ENCODE measurements at places on chromosomes 1 and 21. TPM values are rescaled to one million over a fixed set of nuclear protein-coding genes. Genes with fewer than 3 reads are reported as not detected.

DNA sequence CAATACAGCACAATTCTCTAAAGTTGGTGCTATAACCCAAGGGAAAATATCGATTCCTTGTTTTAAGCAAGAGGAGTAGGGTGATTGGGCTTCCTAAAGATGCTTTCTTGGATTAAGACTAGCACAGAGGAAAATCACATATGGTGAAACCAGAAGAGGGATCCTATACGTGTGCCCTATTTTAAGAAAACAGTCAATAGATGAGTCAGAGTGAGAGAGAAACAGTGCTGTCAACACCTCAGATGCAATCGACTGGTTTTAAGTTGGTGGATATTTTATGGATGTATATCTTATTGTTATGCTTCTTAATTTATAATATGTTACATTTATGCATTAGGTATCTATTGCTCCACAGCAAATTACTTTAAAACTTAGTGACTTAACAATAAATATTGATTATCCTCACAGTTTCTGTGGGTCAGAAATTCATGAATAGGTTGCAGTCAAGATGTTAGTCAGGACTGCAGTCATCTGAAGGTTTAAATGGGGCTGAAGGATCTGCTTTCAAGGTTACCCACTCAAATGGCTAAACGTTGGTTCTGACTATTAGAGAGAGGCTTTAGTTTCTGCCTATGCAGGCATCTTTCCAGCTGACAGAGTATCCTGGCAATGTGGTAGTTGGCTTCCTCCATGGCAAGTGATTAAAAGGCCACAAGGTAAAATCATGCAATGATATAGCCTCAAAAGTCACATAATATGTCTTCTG is 61.6 kb upstream of the DEPDC1 start:
- DNase-seq: no peak

DNA sequence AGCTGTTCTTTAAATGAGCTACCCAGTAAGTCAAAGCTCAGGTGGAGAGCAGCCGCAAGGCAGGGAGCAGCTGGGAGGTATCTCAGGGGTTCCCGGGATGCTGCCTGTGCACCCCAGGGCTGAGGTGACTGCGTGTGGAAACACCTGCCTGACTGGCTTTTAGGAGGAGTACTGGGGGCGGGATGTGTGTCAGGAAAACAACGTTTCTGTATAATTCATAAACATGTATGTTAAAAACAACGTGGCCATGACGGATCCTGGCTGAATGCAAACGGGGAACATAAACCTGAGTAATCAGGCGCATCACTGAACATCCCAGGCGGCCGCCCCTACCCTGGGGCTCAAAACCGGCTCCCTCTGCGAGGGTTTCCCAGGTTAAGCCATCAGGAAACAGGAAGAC is 1.5 kb downstream of the C1orf159 start:
- DNase-seq: no peak

GRCh38 chr1:113146242-113147072 is 73.5 kb downstream of the LRIG2 start:
- peak; percentile 56 for DNase-seq

DNA sequence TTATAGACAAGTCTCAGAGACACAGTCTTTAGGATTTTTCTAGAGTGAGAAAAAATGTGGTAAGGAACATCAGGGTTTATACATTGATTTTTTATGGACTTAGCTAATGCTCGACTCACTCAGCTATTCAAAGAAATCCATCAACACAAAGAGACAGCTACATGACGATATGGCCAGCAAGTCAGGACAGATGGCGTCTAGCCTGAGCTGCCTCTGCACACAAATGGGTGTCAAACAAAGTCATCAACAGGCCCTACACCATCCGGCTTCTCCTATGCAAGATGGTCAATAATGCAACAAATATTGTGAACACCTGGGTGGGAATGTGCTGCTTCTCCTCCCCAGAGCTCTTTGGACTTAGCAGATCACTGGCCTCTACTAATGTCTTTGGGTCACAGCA is 13.3 kb upstream of the ERICH3 start:
- no peak for DNase-seq

DNA sequence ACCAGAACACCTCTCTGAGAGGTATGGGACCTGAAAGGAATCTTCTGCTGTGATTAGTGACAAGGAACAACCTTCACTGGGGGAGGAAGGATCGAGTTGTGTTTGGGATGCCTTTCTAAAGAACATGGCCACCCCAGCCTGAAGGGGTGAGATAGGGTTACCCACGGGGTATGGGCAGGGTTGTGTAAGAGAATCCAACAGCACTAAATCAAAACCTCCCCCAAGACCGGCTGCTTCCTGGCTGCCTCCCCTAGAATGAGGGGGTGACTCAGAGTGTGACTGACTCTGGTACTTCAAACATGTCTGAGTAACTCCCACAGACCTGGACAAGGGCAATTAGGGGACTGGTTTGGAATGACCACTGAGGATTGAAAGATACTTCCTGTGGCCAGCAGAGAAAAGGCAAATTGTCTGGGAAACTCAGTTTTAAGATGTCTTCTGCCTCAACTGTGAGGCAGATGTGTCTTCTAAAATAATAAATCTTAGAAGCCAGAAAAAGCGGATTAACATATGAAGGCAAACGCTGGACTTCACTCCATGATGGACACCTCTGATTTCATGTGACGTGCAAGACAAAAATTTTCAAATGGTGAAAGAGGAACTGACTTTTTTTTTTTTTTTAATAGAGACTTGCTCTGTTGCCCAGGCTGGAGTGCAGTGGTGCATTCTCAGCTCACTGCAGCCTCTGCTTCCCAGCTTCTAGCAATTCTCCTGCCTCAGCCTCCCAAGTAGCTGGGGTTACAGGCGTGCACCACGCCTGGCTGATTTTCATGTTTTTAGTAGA is 6.7 kb upstream of the PTPN14 start:
- peak; percentile 42 for DNase-seq

GRCh38 chr1:56071351-56071750 is 508.0 kb downstream of the PLPP3 start:
- no peak for DNase-seq

GRCh38 chr1:56676571-56677035 is 31.5 kb downstream of the PRKAA2 start:
- peak; percentile 31 for DNase-seq

DNA sequence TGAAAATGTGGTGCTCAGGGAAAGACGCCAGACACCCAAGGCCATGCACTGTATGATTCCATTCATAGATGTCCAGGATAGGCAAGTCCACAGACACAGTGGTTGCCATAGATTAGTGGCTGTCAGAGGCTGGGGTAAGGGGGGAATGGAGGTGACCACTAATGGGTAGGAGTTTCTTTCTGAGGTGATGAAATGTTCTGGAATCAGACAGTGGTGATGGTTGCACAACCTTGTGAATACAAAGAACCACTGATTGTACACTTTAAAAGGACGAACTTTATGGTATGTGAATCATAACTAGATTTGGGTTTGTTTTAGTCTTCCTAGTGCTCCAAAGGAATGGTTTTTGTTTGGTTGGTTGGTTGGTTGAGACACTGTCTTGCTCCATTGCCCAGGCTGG is 51.7 kb downstream of the PRAMEF20 start:
- DNase-seq: no peak

- DNase-seq: peak; percentile 62
Measured at GRCh38 chr21:34630536-34631143, 15.7 kb upstream of the RCAN1 start.

DNA sequence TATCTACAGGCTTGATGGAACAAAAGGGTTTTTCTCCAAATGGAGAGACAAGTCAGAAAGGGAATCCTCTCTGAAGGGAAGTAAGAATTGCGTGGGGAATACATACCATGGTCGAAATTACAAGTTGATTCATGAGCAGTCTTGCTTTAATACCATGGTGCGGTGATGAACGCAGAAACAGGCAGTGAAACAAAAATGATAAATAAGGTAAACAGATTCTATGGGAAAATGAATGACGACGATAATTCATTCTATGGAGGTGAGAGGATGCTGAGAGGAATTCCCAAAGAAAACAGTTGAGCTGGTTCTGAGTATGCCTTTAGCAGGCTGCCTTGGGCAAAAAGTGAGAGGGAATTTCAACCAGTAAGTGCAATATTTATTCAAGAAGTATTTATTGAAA is 209.4 kb upstream of the RUNX1 start:
- DNase-seq: no peak

DNA sequence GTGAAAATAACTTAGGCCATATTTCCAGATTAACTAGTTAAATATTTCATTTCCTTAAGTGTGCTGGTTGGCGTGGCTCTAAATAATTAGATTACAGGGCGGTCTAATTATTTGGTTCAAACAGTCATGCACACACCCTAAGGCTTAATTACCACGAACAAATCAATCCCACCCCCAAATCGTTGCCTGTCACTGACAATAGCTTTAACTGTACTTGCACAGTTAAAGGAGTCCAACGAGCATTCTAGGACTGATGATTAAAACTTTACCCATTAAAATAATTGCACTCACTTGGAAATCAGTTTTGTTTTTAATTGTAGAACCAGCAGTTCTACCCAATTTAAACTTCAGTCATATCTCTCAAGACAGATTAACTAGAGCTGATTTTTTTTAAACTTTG is 1.5 kb upstream of the POU2F1 start:
- no peak for DNase-seq

DNA sequence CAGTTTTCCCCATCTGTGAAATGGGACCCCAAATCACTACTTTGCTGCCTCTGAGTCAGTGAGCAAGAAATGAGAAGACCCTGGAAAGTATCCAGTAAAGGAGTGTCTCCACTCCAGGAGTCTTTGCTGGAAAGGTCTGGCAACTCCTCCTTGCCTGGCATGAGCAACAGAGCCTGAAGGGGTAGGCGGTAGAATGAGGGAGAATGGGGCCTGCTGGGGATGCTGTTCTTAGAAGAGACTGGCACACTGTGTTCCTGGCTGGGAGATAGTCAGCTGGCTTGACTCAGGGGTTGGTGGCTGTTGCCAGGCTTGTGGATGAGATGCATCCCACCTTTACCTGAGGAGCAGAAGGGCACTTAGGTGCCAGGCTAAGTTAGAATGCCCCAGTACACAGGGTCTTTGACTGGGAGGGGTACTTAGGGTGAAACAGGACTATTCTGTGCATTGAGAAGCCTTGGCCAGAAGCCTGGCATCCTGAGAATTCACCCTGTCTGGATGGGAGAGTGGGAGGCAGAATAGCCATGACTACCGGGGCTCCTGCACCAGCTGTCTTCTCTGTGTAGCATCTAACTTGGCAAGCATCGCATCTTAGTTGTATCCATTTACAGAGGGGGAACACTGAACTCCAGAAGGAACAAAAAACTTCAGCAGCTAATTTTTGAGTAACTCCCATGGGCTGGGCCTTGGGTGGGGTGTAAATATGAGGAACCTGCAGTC is 2.5 kb downstream of the MFSD2A start:
- no peak for DNase-seq

- DNase-seq: peak; percentile 10
Measured at GRCh38 chr1:59903141-59903754, 23.3 kb downstream of the CYP2J2 start.

DNA sequence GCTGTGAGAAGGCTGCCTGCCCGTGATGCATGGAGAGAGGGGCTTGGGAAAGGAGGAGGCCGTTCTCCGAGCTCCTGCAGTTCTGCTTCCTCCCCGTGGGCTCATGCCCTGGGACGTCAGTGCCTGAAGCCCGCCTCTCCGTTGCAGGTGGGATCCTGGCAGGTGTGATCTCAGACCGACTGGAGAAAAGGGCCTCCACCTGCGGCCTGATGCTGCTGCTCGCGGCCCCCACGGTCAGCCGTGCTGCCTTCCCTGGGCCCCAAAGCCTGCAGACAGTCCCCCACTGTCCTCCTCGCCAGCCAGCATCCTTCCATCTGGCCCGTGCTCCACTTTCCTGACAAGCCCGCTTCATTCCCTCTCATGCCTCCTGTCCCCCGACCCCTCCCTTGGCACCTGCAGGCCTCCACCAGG is 50.9 kb downstream of the SLC37A1 start:
- DNase-seq: no peak

- DNase-seq: peak; percentile 21
Measured at GRCh38 chr1:22457345-22457744, 5.7 kb downstream of the ZBTB40 start.

- no peak for DNase-seq
Measured at GRCh38 chr1:6224718-6225117, 11.0 kb downstream of the ICMT start.

DNA sequence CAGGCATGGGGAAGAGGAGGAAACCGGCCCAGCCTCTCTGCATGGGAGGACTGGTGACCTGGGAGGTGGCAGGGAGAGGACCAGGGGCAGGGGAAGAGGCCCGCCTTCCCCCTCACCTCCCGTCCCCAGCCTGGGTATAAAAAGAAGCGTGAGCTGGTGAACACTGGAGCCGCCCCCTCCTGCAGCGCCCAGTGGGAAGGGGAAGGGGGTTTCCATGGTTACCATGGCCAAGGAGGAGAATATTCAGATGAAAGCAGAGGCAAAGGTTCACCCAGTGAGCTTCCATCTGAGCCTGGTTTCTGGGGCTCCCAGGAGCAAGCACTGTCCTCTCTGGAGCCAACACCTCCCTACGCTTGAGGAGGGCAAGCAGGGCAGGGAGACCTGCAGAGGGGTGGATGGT is 54.9 kb downstream of the ACOT7 start:
- no peak for DNase-seq

DNA sequence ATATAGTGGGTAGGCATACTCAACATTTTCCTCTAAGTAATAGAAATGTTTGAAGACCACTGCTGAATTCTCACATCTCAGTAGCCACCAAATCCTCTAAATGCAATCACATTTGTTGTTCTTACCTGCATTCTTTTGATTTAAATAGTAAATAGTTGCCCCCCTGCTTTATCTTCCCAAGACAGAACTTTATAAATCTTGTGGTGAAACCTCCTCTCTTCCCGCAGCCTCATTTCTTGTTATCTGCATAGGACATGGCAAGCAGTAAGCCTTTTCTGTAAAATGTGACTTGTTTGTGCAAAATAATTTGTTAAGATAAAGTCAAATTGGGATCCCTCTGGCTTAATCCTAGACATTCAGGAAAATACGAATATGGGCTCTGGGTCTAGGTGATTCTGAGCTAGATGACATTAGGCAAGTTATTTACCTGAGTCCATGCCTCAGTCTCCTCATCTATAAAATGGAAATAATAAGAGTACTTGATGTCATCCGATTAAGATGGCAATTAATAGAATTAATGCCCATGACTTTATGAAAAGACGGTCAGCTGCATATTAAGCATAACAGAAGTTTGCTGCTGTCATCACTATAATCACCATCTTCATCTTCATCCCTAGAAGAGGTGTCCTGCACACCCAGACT is 77.7 kb downstream of the LRRC8C start:
- no peak for DNase-seq

GRCh38 chr1:18128298-18128697 is 20.7 kb downstream of the IGSF21 start:
- DNase-seq: no peak

GRCh38 chr1:67850611-67851075 is 17.4 kb upstream of the GNG12 start:
- DNase-seq: peak; percentile 97

Gene KAZN
- 2.9 TPM for total RNA-seq

Gene S100A12
- not detected for total RNA-seq

Gene LIPI
- not detected for total RNA-seq

Gene MX2
- total RNA-seq: not detected

Gene KRTAP21-2
- not detected for total RNA-seq

Gene HIVEP3
- total RNA-seq: 4.0 TPM

Gene GBP4
- total RNA-seq: 7.6 TPM

Gene SLC5A3
- total RNA-seq: 8.0 TPM

Gene FAM3B
- not detected for total RNA-seq

Gene PRMT2
- total RNA-seq: 107 TPM

Gene SETSIP
- total RNA-seq: not detected

Gene ROR1
- 10.9 TPM for total RNA-seq
